ENCODE measurements at places on chromosomes 2 and 18.

DNA sequence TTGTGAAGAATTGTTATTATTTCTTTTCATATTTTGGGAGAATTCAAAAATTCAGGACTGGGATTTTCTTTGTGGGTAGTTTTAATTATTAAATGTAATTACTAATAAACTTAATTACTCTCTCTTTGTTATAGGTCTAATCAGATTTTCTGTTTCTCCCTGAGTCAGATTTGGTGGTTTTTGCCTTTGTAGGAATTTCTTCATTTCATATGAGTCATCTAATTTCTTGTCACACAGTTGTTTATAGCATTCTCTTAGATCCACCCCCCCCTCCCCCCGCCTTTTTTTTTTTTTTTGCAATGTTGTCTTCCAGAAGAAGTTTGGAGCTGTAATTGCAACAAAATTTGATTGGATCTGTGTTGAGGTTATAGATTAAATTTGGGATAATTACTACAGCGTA lies 26.0 kb upstream of the GALR1 start:
- DNase-seq: no peak

GRCh38 chr18:58990720-58991119 lies 126.0 kb downstream of the ZNF532 start:
- DNase-seq: no peak

DNA sequence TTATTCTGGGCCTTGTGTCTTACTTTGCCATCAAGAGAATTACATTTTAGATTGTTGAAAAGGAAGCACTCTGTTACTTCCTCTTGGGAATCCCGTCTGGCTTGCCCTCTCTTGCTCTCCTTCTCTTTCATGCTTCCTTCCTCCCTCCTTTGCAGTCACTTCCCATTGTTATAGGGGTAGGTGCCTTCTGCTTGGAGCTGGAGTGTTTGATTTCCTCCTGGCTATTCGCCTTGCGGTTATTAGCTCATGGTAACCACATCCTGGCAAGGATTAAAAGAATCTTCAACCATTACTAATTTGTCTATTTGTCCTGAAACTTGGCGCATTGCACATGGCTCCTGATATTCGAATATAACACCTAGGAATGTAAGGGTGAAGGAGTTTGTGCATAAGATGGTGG lies 115.0 kb downstream of the CERS6 start:
- DNase-seq: no peak

GRCh38 chr2:67576991-67577390 lies 179.9 kb downstream of the ETAA1 start:
- DNase-seq: no peak

- no peak for DNase-seq
These were observed 121.7 kb downstream of the KLHL29 start for GRCh38 chr2:23506531-23507266.

- no peak for DNase-seq
These were observed 41.6 kb downstream of the HS6ST1 start for GRCh38 chr2:128276878-128277675.

DNA sequence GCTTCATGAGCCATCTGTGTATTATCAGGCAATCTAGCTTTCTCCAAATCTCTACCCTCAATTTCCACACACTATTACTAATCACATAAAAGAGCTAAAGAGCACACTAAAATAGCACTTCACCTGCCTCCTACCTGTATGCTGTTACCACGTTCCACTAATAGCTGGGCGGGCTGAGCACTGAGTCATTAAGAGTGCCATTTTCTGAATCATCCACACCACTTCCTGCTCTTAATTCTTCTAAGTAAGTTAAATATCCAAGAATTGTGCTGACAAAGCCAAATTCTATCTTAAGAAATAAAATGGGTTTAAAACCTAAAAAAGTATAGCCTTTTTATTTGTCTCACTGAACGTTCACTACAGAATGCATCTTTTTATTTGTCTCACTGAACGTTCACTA lies 35.7 kb downstream of the NOL10 start:
- DNase-seq: peak; percentile 27

DNA sequence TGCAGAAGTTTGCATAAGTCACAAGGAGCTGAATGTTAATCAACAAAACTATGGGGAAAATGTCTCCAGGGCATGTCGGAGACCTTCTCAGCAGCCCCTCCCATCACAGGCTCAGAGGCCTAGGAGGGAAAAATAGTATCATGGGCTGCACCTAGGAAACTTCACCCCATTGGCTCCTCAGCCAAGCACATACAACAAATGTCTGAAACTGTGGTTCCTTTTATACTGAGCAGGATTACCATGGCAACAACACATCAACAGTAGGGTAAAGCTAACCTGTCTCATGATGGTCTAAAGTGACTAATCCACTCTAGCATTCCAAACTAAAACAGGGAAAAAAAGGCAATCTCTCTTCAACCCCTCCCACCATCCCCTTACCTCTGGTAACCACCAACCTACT lies 3.2 kb upstream of the NEMP2 start:
- DNase-seq: no peak

GRCh38 chr18:5746844-5747243 lies 148.5 kb downstream of the TMEM200C start:
- DNase-seq: no peak

DNA sequence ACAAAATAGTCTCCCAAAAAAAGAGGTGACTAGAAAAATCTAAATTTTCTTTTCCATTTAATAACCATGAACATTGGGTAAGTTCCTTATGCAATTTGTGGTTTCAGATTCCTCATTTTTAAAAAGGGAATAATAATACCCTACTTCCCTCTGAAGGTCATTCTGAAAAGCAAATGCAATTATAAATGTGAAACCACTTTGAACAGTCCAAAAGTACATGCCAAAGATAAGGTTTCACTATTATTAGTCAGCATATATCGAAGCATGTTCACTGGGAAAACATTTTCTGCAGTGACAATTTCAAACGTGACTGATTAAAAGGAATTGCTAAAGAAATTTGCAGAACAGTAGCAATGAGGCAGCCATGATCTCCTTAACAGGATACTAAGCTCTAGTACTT lies 100.1 kb upstream of the RNF152 start:
- no peak for DNase-seq

DNA sequence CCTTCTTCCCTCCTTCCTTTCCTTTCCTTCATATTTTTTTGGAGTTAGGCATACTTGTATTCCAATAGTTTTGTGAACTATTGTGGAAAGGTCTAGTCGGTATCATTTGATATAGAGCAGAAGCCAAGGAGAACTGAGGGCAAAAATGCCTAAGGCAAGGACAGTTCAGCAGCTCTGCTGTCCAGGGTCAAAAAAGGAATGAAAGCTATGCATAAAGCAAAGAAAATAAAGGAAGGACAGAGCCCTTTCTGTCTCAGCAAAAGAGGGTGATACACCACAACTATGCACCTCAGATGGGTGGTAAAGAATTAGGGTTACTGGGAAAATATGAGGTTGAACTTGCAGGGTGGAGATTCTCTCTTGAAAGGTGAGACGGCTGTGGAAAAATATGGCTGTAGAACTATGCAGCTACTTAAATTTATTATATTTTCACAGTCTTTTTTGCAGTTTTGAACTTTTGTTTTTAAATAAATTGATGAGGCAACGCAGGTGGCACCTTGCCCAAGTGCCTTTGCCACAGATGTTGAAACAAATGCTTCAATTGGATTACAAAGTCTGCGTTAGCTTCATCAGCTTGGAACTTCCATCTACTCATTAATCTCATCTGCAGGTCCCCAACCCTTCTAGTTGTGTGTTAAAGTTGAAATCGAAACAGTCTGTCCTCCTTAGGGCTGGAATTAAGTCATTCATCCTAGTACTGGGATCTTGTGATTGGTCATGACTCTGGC lies 20.8 kb downstream of the LHCGR start:
- DNase-seq: no peak

- peak; percentile 25 for DNase-seq
These were observed 775 bp downstream of the SPRED2 start for GRCh38 chr2:65431421-65432226.
